ENCODE measurements at places on chromosomes 3 and 15.

- DNase-seq, result no peak
These were observed 90.7 kb downstream of the SCN11A start for GRCh38 chr3:38960953-38961622.

DNA sequence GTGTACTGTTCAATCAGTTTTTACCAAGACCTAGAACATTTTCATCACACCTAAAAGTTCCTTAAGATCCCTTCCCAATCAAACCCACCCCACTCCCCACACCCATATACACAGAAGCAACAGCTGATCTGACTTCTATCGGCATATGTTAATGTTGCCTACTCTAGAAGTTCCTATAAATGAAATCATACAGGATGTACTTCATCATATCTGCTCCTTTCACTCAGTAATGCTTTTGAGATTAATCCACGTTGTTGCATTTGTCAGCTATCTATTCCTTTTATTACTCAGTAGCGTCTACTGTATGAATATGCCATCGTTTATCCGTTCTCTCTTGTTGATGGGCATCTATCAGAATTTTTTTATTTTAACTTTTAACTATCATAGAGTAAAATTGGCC, 14.3 kb upstream of the FILIP1L start:
- DNase-seq, result no peak

DNA sequence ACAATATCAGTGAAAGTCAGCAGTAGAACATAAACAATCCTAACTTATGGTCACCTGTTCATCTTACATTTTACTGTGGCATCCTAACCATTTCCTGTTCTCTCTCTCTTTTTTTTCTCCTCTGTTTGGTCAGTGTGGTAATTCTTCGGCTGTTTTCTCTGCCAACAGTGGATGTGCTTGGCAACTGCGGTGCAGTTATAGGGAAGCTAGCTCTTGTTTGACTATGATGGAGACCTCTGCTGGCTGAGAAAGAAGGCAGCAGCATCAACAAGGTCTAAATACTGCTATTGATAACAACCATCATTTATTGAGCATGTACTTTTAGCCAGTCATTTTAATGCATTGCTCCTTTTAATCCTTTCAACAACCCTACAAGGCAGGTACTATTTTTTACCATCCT, 723 bp upstream of the DRD3 start:
- DNase-seq, result no peak

- DNase-seq, result no peak
These were observed 217.2 kb upstream of the UMPS start for GRCh38 chr3:124512881-124513609.

DNA sequence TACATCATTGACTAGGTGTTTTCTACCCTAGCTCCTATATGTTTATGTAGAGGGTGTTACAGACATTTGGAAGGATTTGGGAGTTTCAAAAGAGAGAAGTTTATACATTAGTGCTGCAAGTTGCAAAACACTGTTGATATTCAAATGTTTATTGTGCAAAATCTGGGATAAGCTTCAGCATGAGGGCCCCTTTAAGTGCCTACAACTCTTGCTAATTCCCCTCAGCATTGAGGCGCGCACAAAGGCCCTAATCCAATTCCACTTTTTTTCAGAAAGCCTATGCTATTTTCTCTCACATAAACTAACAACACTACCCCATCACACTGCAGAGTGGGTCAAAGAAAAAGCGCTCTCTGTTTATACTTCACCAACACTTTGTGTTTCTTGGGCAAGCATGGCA, 208.0 kb downstream of the NR2F2 start:
- no peak for DNase-seq

DNA sequence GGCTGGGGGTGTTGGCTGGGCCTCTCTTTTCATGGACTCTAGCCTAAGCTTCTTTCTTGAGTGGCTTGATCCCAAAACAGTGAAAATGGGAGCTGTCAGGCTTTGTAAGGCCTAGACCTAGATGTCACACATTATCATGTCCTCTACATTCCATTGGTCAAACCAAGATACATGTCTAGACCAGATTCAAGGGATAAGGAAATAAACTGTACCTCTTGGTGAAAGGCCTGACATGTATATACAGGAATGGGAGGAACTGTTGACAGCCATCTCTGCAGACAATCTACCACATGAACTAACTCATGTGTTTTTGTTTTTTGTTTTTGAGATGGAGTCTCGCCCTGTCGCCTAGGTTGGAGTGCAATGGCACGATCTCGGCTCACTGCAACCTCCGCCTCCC, 11.1 kb upstream of the RPP25 start:
- DNase-seq, result no peak

DNA sequence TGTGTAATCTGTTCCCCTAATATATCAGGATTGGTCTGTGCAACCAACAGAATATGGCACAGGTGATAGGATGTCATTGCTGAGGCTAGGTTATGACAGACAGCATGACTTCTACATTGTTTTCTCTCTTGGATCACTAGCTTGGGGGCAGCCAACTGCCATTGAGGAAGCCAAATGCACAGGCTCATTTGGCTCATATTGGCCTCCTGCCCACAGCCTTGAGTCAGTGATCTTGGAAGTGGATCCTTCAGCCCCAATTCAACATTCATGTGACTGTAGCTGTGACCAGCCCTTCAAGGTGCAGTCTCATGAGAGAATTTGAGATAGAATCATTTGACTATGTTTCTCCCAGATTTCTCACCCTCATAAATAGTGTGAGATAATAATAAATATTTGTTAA, 675.6 kb downstream of the GRM7 start:
- no peak for DNase-seq

GRCh38 chr3:155870945-155871745, 695 bp downstream of the GMPS start:
- DNase-seq, result no peak

DNA sequence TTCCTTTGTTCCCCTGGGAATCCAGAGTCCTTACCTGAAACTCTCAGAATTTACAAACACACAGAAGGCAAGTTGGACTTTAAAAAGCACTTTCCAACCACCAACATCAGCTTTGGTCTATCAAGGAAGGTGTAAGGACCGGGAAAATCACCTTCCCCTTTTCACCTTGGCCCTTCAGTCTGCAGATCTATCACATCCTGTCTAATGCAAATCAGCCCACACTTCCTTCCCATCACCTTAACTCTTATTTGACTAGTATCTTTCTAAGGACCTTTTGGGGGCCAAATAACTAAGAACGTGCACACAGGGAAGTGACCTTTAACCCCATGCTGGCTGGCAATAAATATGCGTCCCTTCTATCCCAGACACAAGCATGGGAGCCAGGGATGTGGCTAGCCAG, 320.6 kb downstream of the ARRDC4 start:
- no peak for DNase-seq
